ENCODE measurements at places on chromosomes 6 and 20. TPM values are rescaled to one million over a fixed set of nuclear protein-coding genes. Genes with fewer than 3 reads are reported as not detected.

DNA sequence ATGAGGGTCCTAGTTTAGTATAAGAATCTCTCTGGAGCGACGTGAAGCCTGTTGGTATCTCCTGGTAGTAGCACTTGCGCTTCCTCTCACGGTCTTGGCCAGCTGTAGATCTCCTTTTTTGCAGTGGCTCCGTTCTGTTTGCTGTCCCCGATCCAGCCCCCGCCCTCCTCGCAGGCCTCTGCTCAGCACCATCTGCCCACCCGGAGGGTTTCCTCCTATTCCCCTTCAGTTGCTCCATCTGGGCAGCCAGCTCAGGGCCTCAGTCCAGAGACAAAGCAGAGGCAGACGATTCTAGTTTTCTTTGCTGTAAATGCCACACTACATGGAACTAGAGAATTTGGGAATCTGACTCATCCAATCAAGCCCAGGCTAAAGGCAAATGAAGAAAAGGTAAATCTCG, 126.6 kb downstream of the TIAM2 start:
- DNase-seq = peak; percentile 72

GRCh38 chr6:148134592-148134991, 208.0 kb upstream of the SASH1 start:
- DNase-seq = no peak

DNA sequence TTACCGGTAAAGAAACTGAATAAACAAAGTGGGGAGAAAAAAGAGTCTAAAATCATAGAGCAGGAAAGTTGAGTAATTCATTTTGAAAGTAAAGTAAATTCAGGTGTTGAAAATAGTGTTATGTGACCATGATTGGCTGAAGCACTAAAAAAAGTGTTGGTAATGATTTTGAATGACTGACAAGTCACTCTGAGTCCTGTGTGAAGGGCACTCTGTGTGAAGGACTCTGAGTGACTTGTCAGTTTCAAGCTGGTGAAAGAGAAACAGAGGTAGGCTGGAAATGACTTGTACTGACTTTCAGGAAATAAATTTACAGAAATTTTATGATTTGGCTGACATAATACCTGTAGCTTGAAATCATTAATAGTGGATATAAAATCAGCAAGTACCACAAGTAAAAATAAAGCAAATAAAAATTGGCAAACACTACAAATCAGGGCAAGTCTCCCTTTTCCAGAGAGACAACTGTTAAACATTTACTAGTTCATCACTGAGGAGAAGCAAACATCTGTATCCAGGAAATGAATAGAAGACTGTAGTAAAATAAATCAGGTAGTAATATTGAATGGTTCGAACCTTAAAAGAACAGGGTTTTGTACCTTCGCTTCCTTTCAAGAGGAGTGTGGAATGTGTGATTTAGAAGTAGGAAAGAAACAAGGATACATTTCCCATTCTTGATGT, 630.6 kb downstream of the GRIK2 start:
- DNase-seq = no peak

- no peak for DNase-seq
Measured at GRCh38 chr20:7180256-7181045, 413.0 kb downstream of the BMP2 start.

DNA sequence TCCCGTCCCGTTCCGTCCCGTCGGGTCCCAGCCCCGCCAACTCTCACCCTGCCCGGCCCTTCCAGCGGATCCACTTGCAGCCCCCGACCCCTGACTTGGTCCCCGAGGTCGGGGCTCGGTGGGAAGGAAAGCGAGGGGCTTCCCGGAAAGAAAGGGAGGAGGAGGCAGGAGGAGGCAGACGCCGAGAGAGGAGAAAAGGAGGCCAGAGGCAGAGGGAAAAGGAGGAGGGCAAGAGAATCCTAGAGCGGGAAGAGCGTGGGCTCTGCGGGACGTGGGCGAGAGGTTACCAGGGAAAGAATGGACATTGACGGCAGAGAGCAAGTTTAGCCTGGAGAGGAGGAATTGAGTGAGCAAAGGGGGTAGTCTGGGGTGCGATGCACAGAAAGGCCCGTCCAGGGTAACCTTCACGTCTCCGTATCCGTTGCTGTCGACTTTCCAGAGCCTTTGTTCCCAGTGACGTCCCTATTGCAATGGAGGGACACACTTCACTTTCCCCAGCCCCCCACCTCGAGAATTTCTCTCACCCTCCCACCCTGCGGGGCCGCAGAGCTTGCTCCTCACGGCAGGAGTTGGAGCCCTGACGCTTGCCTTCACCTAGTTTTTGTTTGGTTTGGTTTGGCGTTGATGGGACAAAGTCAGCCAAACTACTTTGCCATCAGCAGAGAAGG, 477 bp upstream of the MOXD1 start:
- no peak for DNase-seq

RHAG gene
- total RNA-seq = 3.0 TPM

DNA sequence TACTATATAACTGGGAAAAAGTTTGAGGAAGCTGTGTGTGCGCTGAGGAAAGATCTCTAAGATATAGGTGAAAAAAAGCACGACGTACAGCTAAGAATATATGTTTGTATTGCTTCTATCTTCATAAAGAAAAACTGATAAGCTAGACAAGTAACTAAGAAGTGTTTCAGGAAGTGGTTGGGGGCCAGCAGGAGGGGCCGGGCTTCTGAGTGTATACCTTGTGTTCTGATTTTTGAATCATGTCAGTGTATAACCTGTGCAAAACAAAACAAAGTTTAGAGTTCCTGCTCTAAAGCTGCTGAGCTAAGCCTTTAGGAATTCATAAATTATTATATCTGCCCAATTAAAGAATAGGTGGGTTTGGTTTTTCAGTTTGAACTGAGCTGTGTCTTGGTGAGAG, 7.9 kb upstream of the OSER1 start:
- DNase-seq = no peak

GRCh38 chr6:115819506-115819905, 241.2 kb downstream of the FRK start:
- no peak for DNase-seq

- no peak for DNase-seq
Measured at GRCh38 chr6:90967471-90967870, 380.6 kb upstream of the MAP3K7 start.

GRCh38 chr6:127510876-127511275, 8.3 kb downstream of the MTCL3 start:
- no peak for DNase-seq

- peak; percentile 19 for DNase-seq
Measured at GRCh38 chr6:148811459-148811858, 64.6 kb downstream of the UST start.

DNA sequence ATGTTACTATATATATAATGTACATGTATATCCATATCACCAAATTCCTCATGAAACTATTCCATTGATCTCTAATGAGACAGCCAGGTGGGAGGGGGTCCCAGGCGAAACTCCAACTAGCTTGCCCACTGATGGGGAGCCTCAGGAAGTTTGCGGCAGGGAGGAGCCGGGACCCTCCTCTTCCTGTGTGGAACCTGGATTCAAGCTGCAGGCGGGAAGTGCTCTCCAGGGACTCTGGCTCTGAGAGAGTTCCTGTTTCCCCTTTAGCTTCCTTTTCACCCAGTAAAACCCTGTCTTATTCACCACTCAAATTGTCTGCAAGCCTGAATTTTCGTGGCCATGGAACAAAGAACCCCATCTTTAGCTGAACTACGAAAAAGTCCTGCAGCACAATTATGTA, 152.2 kb downstream of the OPN5 start:
- DNase-seq = no peak
